PC-9 (cell line): ENCODE measurements at places on chromosomes 7 and 10. TPM values are rescaled to one million over a fixed set of nuclear protein-coding genes. Genes with fewer than 3 reads are reported as not detected.

KAZALD1 gene
- total RNA-seq: 19.7 and 21.2 TPM in 2 replicates

WDFY4 gene
- not detected in 2 replicates for total RNA-seq

TUBB8 gene
- total RNA-seq: 0.53 and 0.59 TPM in 2 replicates

MTURN gene
- total RNA-seq: 21.6 and 23.1 TPM in 2 replicates

TMEM184A gene
- total RNA-seq: 21.4 TPM in 2 replicates

OPALIN gene
- total RNA-seq: not detected in 2 replicates

CPA4 gene
- 4.2 and 9.8 TPM in 2 replicates for total RNA-seq

PLAC9 gene
- total RNA-seq: 2.1 TPM in 1 of 2 replicates, not detected in the other

JCAD gene
- total RNA-seq: 30.5 and 36.7 TPM in 2 replicates

LAMB1 gene
- total RNA-seq: 236 and 242 TPM in 2 replicates

CALHM3 gene
- total RNA-seq: 12.5 and 13.1 TPM in 2 replicates

GIMAP5 gene
- not detected in 2 replicates for total RNA-seq

ARMC10 gene
- 53.3 and 66.0 TPM in 2 replicates for total RNA-seq

TRIM50 gene
- not detected in 2 replicates for total RNA-seq

STEAP4 gene
- 10.3 and 12.1 TPM in 2 replicates for total RNA-seq

LIPM gene
- not detected in 2 replicates for total RNA-seq

CPSF4 gene
- total RNA-seq: 69.0 and 81.5 TPM in 2 replicates

CLDN4 gene
- 498 and 602 TPM in 2 replicates for total RNA-seq

TMEM196 gene
- total RNA-seq: not detected in 2 replicates

PAPSS2 gene
- total RNA-seq: 37.4 and 71.8 TPM in 2 replicates

CLEC2L gene
- not detected in 2 replicates for total RNA-seq

VKORC1L1 gene
- total RNA-seq: 21.6 and 31.7 TPM in 2 replicates

PRR15 gene
- 64.9 and 71.6 TPM in 2 replicates for total RNA-seq

MXI1 gene
- 25.8 and 25.9 TPM in 2 replicates for total RNA-seq

SPDYE2B gene
- not detected in 2 replicates for total RNA-seq

SPACDR gene
- total RNA-seq: 1.4 and 4.2 TPM in 2 replicates

FEZF1 gene
- not detected in 2 replicates for total RNA-seq

ANKRD30A gene
- total RNA-seq: not detected in 2 replicates

LLCFC1 gene
- not detected in 2 replicates for total RNA-seq

LIPA gene
- 32.4 and 45.2 TPM in 2 replicates for total RNA-seq

MKX gene
- total RNA-seq: not detected in 2 replicates

PODXL gene
- 57.5 and 75.3 TPM in 2 replicates for total RNA-seq

SPDYE3 gene
- total RNA-seq: not detected in 2 replicates

UTF1 gene
- not detected in 2 replicates for total RNA-seq

PRKAR2B gene
- total RNA-seq: 2.7 and 2.9 TPM in 2 replicates

C10orf90 gene
- 0.59 TPM in 1 of 2 replicates, not detected in the other for total RNA-seq

PVRIG gene
- total RNA-seq: 0.95 and 1.1 TPM in 2 replicates

AKR1C8 gene
- 2.7 and 4.0 TPM in 2 replicates for total RNA-seq

CRPPA gene
- total RNA-seq: 8.0 and 9.2 TPM in 2 replicates

OGDHL gene
- total RNA-seq: not detected in 2 replicates

GPER1 gene
- 0.37 and 0.85 TPM in 2 replicates for total RNA-seq

RAMP3 gene
- total RNA-seq: not detected in 2 replicates

FAM171A1 gene
- 3.0 and 3.6 TPM in 2 replicates for total RNA-seq

NUTM2D gene
- total RNA-seq: 1.1 and 1.9 TPM in 2 replicates

RPP38 gene
- total RNA-seq: 15.9 and 16.9 TPM in 2 replicates

SORBS1 gene
- total RNA-seq: 5.0 and 5.5 TPM in 2 replicates

PAX4 gene
- not detected in 2 replicates for total RNA-seq
